ENCODE measurements at places on chromosomes 13 and 19.

DNA sequence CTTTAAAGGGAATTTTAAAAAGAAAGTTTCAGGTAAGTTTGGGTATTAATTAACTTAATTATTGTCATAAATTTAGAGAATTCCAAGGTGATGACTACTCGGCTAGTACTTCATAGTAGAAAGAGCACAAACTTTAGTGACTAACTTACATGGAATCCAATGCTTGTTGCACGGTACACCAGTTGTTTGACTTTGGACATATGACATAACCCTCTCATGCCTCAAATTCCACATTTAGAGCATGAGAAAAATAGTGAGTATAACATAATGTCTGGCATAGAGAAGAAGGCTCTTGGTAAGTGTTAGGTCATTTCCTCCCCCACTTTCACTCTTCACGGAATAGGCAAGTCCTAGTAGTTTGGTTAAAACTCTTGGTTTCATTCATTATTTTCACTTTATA lies 1249.4 kb upstream of the SLC10A2 start:
- DNase-seq: no peak

- DNase-seq: no peak
Measured at GRCh38 chr19:47437500-47437899, 18.2 kb upstream of the MEIS3 start.

DNA sequence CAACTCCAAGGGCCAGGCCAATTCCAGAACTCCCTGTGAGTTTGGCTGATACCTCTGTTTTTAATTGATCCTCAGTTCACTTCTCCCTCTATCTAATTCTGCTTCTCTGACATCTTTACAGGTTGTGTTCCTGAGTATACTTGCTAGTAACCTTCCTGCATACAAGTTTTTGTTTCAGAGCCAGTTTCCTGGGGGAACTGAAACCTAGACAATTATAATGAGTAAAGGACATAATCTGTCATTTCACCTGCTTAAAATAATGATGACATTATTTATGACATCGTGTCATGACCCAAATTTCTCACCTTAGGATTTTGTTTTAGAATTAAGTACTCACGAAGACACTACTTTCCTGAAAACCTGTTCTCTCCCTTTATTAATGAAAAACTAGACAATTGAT lies 12.5 kb upstream of the MYCBP2 start:
- no peak for DNase-seq

DNA sequence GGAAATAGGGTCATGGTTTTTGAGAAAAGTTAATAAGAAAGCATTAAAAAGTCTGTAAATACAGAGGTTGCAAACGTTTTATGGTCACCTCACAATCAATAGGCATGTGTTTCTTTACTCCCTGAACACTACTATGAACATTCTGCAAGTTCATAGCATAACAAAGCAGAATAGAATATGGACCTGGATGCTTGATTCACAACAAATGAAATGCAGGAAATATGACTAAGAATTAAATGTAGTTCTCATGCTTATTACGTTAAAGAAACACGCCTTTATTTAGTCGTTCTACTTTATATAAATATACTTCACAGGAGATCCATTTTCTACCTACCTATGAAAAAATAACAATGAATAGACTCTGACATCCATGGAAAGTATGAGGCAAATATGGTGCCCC lies 344.0 kb downstream of the KCTD12 start:
- DNase-seq: no peak

DNA sequence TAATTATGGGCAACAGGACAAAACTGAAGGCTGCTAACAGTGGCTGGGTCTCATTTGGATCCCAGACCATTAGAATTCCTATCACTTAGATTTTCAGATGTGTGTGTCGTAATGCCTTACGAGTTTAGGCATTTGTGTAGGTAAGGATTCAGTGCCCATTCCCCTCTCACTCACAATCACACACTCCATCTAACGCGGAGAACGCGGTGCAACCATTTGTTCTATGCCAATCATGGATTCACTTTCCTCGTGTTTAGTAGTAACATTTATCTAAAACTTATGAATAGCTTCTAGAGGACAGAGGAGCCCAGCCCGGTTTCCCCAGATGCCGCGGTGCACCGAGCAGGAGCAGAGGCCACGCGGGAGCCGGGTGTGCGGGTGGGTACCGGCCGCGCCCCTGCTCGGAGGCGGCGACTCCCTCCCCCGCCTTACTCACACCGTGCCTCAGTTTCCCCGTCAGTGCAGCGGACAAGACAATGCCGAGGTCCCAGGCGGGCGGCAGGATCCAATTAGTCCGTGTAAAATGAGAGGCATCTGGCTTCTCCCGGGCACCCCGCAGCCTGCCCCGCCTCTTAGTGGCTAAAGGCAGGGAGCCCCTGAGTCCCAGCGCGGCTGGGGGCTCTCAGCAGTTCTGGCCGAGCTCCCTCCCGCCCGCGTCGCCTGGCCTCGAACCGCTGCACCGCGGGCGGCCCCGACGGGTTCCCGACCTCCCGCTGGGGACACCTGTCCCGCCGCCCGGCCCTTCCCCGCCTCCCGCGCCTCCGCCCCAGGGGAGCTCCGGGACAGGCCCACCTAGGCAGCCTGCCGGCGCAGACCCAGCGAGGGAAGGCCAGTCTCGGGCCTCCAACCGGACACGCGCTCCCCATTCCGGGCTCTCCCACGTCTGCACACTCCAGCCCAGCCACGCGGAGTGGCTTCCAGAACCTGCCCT lies 5.9 kb upstream of the C1QTNF9B start:
- DNase-seq: no peak

DNA sequence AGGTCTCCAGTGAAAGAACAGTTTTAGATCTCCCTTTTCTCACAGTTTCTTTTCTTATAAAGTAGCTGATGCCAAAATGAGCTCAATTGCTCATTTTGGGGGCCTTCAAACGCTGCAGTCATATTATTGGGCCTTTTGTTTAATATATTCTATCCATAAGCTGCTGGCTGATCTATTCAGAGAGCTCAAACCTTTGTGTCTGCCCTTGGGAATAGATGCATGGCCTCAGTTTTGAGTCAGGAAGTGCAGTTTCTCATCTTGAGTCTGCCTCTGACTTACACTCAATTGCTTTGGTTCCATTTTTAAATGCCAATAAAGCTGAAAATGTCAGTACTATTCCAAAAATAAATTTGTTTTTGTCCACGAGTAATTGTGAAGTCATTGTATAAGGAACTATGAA lies 468.9 kb downstream of the KLF12 start:
- DNase-seq: no peak

GRCh38 chr13:111323549-111323948 lies 3.1 kb downstream of the TEX29 start:
- no peak for DNase-seq

- DNase-seq: no peak
Measured at GRCh38 chr19:42409477-42409876, 17.7 kb downstream of the LIPE start.
